ENCODE measurements at places on chromosomes 3 and 15.
A peak's percentile ranks its signal among the peaks of the same experiment; 100 is the strongest.

- DNase-seq: no peak
Measured at GRCh38 chr3:59082106-59082505, 32.3 kb upstream of the CFAP20DC start.

GRCh38 chr15:68366314-68366713 is 65.6 kb downstream of the ITGA11 start:
- no peak for DNase-seq

- DNase-seq: no peak
Measured at GRCh38 chr3:112561484-112561733, 353 bp downstream of the ATG3 start.

DNA sequence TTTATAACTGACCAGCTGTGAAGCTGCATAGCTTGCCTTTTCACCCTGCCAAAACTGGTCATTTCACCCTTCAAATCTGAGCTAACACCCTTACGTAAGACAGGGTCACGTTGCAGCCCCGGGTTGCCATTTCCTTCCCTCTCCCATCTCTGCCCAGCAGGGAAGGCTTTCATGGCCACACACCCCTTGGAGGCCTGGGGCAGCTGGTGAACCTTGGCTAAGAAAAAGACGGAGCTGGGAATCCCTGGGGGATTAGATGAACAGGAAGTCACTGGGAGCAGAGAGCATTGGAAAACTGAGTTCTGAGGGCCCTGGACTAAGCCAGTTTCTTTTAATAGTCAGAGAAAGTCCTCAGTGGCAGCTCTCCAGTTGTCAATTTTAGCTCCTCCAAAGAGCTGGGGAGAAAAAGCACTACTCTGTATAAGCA is 67.8 kb downstream of the TTC23 start:
- DNase-seq: no peak

DNA sequence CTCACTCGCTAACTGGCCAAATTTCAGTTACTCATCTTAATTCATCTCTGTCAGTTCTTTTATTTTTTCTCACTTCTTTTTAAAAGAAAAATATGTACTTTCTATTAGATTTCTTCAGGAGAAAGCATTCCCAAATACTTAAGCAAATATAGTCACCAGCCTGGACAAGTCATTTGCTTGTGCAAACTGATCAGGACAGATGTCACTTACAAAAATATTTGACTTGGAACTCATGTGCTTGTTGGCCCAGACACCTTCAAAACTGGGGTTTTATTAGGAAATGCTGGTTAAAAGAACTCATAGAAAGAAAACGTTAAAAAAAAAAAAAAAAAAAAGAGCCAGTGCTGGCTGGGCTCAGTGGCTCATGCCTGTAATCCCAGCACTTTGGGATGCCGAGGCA is 31.3 kb upstream of the FOXP1 start:
- peak; percentile 14 for DNase-seq

- DNase-seq: peak; percentile 18
Measured at GRCh38 chr15:66287461-66288057, 5.8 kb upstream of the DIS3L start.

DNA sequence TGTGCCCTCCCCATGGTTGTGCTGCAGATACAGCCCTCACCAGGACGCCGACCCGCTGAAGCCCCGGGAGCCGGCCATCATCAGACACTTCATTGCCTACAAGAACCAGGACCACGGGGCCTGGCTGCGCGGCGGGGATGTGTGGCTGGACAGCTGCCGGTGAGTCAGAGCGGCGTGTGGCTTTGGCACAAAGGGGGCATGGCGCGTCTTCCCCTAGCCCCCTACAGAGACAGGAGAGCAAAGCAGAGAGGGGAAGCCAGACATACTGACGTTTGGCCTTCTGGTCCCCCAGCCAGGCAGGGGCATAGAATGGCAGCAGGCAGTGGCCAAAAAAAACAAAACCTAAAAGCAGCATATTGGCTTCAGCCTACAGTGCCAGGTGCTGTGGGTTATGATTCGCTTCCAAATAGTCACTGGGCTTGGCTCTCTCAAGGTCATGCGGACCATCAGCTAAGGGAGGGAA is 64.0 kb downstream of the MESD start:
- no peak for DNase-seq

DNA sequence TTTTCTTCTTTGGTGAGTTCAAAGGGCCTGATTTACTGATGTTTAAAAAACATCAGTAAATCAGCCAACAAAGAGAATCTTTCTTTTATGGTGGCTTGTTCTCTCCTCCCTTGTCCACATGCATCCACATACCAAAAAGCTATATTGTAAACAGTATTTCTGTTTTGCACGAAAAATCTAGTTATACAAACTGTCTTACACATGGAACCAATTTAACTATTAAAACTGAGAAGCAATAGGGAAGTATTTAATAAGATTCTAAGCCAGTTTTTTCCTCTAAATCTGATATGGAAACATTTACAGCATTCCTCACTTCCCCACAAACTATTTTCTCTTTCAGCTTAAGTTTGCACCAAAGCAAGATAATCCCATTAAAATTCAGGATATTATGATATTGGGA is 110.8 kb upstream of the ICE2 start:
- no peak for DNase-seq

DNA sequence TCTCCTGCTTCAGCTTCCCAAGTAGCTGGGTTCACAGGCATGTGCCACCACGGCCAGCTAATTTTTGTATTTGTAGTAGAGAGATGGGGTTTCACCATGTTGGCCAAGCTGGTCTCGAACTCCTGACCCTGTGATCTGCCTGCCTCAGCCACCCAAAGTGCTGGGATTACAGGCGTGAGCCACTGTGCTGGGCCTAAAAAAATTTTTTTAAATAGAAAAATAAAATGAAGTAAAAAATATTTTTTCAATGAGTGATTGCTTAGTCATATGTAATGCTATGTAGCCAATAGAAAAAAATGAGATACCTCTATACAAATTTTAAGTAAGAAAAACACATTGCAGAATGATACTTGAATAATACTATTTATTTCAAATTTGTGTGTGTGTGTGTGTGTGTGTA is 27.9 kb upstream of the SLC30A4 start:
- DNase-seq: no peak

DNA sequence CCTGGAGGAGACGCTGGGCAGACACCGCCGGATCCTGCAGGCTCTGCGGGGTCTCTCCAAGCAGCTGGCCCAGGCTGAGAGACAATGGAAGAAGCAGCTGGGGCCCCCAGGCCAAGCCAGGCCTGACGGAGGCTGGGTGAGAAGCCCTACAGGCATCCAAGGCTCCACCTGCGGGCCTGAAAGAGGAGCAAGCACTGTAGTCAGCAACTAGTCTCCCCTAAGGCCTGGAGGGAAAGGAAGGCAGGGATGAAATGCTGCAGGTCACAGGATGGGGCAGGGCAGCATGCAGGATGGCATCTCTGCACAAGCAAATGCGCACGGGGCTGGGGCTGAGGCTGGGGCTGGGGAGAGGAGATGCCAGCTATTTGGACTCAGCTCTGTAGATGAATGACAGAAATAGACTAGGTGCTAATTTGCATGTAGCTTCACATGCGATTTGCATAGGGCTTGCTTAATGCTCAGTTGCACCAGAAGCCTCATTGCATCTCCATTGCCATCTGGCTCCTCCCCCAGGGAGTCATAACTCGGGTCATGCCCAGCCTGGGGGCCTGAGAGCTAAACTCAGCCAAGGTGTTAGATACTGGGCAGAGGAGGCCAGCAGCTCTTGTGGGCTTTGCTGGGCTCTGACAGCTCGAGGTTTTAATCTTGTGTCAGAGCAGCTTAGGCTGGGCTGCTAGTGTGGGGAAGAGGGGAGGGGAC is 5.2 kb upstream of the CPLX3 start:
- peak; percentile 70 for DNase-seq

DNA sequence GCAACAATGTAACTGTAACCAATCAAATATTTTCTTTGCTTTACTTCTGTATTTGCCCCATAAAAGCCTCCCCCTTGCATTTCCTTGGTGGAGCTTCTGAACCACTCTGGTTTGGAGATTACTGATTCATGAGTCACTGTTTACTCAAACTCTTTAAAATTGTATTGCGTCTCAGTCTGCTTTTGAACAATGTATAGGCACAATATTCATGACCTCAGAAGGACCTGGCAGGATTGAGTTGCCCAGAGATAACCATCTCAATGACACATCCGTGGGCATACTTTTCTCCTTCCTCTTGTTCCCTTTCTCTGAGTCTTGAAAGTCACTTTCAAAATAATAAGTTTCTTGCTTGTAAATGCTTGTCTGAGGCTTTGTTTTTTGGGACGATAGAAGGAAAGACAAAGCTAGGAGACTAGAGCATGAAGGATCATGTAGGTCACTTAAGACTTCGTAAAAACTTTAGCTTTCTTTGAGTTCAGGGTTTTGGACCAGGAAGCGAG is 57.1 kb upstream of the POU1F1 start:
- DNase-seq: peak; percentile 81

- DNase-seq: no peak
Measured at GRCh38 chr15:51307811-51308210, 30.6 kb downstream of the CYP19A1 start.

- no peak for DNase-seq
Measured at GRCh38 chr15:63195569-63196015, 6.2 kb downstream of the RAB8B start.

GRCh38 chr3:75332794-75333193 is 331.3 kb upstream of the FRG2C start:
- DNase-seq: no peak

- no peak for DNase-seq
Measured at GRCh38 chr15:70605606-70606410, 157.6 kb downstream of the UACA start.

GRCh38 chr3:46709721-46710120 is 7.9 kb downstream of the PRSS50 start:
- DNase-seq: no peak

- peak; percentile 57 for DNase-seq
Measured at GRCh38 chr3:38039899-38040261, 872 bp downstream of the DLEC1 start.

- no peak for DNase-seq
Measured at GRCh38 chr3:52779837-52780585, 2.6 kb downstream of the ITIH1 start.

- DNase-seq: no peak
Measured at GRCh38 chr15:61784734-61785133, 275.5 kb downstream of the VPS13C start.

DNA sequence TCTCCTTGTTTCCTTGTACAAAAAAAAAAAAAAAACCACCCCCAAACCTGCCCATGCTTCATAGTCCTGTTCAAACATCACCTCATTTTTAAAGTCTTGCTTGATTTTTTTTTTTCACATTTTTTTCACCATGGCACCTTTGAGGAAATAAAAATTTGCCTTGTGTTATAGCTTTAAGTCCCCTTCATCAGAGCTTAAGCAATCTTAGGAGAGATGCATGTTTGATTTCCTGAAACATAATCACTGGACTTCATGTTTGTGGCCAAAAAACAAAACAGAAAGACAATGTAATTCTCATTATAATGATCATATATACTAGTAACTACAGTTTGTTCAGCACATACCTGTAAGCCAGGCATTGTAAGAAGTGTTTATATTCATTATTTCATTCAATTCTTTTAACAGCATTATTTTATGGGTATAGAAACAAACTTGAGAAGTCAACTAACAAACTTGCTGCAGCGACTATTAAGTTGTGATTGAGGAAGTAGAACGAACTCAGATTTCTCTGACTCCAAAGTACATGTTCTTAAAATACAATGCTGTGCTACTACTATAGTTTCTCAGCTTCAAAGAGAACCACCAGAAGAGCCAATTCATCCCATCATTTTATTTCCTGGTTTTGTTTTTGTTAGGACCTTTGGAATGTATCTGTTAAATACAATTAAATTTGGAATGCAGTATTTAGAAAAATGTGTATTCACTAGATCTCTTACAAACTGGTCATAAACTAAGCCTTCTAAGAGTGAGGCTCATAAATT is 203.8 kb downstream of the TCF12 start:
- no peak for DNase-seq

DNA sequence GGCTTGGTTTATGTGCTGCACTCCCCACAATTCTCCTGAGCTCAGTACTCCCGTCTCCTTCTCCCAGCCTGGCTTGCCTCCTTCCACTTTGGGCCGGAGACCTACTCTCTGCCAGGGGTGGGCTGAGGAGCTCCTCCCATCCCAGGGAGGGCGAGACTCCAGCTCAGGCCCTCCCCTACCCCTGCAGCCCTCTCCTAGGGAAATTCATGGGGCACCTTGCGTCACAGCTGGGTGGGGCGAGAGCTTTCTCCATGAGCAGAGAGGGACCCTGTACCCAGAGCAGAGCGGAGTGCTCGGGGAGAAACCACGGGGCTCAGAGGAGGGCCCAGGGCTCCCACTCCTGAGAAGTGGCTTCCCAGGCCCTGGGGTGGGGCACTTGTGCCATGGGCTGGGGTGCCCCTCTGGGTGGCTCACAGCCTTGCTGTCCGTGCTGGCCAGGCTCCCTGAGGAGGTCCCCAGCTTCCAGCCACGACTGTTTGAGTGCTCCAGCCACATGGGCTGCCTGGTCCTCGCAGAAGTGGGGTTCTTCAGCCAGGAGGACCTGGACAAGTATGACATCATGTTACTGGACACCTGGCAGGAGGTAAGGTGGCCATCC is 13.3 kb downstream of the VILL start:
- no peak for DNase-seq
